ENCODE measurements at places on chromosomes 3 and 15. TPM values are rescaled to one million over a fixed set of nuclear protein-coding genes. Genes with fewer than 3 reads are reported as not detected.

- peaks cover 80% of the 10 kb centered on the region for H3K4me1 ChIP-seq
- peak overlapping the region; percentile 90 for H3K27ac ChIP-seq
- peaks cover 34% of the 10 kb centered on the region for H3K36me3 ChIP-seq
- DNase-seq: peak; percentile 45
These were observed 11.4 kb downstream of the SQOR start for GRCh38 chr15:45646220-45646619.

- H3K27ac ChIP-seq: no peak overlapping the region
- H3K27me3 ChIP-seq: peaks cover 2% of the 10 kb centered on the region
- DNase-seq: no peak
- H3K4me3 ChIP-seq: no peak overlapping the region
- H3K4me1 ChIP-seq: no peaks in the 10 kb centered on the region
These were observed 8.9 kb downstream of the ABI3BP start for GRCh38 chr3:100984308-100984707.

DNA sequence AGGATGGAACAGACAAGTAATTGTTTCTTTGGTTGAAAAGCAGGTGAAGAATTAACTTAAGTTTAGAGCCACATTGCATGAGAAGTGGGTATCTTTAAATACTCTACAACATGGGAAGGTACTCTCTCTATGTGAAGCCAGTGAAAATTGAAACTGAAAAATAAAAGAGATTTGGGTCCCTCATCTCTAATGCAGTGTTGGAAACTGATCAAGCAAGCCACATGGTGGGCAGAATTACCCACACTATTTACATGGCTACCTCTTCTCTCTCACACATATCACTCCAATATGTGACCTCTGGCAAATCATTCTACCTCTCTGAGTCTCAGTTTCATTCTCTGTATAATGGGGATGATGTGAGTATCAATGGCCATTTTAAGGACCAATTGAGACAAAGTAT is 339.0 kb downstream of the IL5RA start:
- H3K4me1 ChIP-seq: no peaks in the 10 kb centered on the region
- H3K36me3 ChIP-seq: no peaks in the 10 kb centered on the region
- no peak overlapping the region for H3K4me3 ChIP-seq
- H3K27ac ChIP-seq: no peak overlapping the region
- H3K27me3 ChIP-seq: no peaks in the 10 kb centered on the region

DNA sequence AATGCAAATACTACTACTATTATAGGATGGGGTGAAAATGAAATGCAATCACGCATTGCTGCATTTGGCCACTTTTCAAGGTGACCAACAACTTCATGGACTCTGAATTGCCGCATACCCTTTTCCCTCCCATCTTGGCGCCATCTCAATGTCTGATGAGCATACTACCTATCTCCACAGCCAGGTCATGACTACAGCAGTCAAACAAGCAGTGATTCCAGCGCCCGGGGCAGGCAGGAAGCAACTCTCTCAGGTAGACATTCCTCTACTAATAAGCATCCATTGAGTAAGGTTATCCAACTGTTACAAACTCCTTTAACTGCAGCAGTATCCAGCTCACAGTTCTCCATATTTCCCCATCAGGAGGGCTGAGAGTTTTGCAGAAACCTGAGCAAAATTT is 155.4 kb downstream of the ADAMTS17 start:
- H3K36me3 ChIP-seq: no peaks in the 10 kb centered on the region
- no peak overlapping the region for H3K4me3 ChIP-seq
- no peaks in the 10 kb centered on the region for H3K27me3 ChIP-seq
- no peaks in the 10 kb centered on the region for H3K4me1 ChIP-seq

- peaks cover 3% of the 10 kb centered on the region for H3K36me3 ChIP-seq
- H3K27ac ChIP-seq: no peak overlapping the region
- no peak overlapping the region for H3K4me3 ChIP-seq
- no peak for DNase-seq
- peaks cover 8% of the 10 kb centered on the region for H3K4me1 ChIP-seq
These were observed 5.0 kb downstream of the EAF2 start for GRCh38 chr3:121839962-121840361.

Gene VPS13C
- total RNA-seq: 44.6 TPM

Gene GRK7
- total RNA-seq: not detected

Gene CSPG4
- total RNA-seq: not detected

Gene ZPLD1
- not detected for total RNA-seq

Gene SAMMSON
- total RNA-seq: not detected
